ENCODE measurements at places on chromosomes 13 and 19.
A peak's percentile ranks its signal among the peaks of the same experiment; 100 is the strongest.

- no peak for DNase-seq
These were observed 4.7 kb downstream of the SLC1A5 start for GRCh38 chr19:46783670-46784069.

GRCh38 chr13:45340422-45341033 is 455 bp downstream of the TPT1 start:
- DNase-seq: peak; percentile 93

DNA sequence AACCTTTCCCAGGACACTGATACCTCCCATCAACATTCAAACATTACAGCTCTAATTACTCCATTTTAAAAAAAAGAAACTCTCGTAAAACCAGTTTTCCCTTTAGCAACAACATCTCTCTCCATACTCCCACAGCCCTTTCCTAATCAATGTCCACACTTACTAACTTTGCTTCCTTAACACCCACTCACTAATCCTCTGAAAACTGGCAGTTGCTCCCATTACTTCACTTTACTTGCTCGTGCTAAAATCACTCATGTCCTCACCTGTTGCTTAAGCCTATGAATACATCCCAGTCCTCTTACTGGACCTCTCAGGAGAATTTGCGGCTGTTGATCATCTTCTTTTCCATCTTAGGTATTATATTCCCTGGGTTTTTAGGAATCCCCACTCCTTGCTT is 44.8 kb downstream of the RBM26 start:
- no peak for DNase-seq

DNA sequence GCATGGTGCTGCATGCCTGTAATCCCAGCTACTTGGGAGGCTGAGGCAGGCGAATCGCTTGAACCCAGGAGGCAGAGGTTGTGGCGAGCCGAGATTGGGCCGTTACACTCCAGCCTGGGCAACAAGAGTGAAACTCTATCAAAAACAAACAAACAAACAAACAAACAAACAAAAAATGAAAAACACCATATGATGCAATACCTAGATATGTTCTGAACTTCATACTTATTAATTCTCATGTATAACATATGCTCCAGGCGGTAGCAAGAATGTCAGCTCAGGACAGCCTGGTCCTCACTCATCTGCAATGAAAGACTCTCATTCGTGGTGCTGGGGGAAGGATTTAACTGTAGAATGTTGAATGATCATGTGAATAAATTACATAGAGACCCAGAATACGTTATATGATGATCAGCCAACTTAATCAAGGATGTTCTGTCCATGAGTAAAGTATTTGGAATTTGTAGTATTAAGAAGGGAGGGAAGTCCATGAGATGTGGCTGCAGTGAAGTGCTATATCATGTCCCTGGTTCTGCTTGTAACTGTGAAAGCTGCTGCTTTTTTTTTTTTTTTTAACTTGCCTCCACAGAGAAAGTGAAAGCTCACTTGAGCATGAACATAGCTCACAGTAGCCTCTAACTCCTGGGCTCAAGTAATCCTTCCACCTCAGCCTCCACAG is 206.8 kb downstream of the UQCRFS1 start:
- peak; percentile 83 for DNase-seq

GRCh38 chr13:79307866-79308298 is 98.2 kb downstream of the RBM26 start:
- DNase-seq: peak; percentile 7

GRCh38 chr13:48500652-48501197 is 32.2 kb downstream of the RCBTB2 start:
- peak; percentile 86 for DNase-seq

DNA sequence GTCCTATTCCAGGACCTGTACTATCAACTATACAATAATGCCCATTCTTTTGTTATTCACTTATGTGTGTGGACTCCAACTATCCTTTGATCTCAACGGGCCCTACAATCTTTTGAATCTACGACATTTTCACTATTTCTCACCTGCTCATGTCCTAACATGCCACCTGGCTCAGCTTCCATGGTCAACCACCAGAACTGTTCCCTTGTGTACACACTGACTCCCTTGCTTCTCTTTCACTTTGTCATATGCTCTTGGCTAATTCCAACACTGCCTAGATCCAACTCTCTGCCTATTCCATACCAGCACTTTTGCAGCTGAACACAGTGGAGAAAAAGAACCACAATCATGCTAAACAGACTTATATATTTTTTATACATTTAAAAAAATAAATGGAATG is 53.1 kb downstream of the MICU2 start:
- no peak for DNase-seq

DNA sequence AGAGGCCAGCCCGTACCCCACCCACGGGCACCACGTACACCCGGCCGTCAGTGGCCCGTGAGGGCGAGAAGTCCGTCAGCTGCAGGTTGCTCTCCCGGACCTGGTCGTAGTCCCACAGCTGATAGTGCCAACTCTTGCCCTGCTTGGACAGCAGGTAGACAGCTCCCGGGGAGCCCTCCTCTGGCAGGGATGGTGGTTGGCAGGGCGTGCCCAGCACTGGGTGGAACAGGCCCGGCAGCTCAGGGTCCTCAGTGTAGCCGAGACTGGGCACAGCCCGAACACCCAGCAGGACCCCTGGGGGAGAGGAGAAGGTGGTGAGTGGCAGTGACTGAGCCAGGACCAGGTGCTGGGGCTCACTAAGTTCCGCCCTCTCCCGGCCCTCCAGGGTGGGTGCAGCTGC is 7.8 kb downstream of the ACTMAP start:
- no peak for DNase-seq

- no peak for DNase-seq
These were observed 4.9 kb downstream of the ATP8B3 start for GRCh38 chr19:1807030-1807694.

DNA sequence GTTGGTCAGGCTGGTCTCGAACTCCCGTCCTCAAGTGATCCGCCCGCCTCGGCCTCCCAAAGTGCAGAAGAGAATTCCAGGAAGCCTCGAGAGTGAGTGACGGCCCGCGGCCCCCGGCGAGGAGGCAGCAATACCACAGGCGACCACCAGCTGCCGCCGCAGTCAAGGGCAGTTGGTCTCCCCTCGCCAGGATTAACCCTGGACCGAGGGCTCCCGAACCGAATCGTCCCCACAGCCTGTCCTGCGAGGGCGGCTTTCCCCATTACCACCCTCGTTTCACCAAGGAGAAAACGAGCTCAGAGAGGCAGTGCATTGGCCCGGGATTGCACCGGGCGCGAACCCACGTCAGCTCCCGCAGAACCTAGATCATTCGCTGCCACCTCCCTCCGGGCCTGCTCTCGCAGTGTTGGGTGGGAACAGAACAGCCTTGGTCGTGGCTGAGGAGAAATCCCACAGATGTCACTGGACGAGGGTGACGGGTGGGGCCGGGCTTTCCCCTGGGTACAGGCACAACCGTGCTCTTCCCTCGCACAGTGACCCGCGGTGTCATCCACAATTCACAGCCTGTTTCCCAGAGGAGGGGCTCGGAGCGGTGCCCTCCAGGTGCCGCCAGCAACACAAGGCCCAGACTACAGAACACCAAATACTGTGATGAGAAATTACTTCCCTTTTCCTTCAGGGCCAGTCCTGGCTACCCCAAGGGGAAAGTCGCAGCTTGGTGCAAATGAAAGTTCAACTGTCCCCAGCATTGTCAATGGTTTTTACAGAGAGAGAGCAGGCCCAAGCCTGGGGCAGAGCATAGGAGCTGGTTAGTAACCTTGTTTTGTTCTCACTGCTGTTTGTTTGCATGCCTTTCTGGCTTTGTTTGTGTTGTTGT is 24.8 kb downstream of the C2CD4C start:
- DNase-seq: no peak

DNA sequence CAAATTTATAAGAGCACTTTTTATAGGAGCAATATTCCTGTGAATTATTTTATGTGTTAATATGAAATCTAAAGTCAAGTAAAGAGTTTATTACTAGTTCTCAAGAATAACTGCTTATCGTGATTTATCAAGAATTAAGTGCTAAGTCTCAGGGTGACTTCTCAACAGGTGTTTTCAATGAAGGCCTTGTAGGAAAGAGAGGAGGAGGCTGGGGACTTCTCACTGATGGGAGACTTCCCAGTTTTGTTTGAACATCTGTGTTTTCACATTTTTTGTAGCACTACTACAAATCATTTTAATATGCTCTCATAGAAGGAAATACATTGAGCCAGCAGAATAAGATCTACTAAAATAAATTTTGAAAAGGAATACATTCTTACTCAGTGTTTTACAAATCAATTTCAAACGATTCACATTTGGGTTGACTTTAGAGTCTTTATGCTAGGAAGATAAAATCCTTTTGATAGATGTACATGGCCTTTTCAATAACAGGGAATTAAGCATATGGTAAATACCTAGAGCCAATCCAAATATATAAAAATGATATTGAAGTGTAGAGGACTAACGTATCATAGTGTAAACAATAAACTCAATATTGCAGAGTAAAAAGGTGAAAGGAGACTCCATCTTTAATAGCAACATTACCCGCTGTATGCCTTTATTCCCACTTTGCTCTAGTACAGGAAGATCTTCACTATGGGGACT is 6.8 kb downstream of the PCDH17 start:
- no peak for DNase-seq

GRCh38 chr19:18989316-18989715 is 44.0 kb downstream of the SUGP2 start:
- no peak for DNase-seq

- no peak for DNase-seq
These were observed 367.0 kb downstream of the NALCN start for GRCh38 chr13:101049166-101049850.

GRCh38 chr19:17778968-17779929 is 15.7 kb upstream of the B3GNT3 start:
- peak; percentile 27 for DNase-seq

GRCh38 chr19:31072451-31072850 is 276.8 kb downstream of the TSHZ3 start:
- DNase-seq: peak; percentile 42

DNA sequence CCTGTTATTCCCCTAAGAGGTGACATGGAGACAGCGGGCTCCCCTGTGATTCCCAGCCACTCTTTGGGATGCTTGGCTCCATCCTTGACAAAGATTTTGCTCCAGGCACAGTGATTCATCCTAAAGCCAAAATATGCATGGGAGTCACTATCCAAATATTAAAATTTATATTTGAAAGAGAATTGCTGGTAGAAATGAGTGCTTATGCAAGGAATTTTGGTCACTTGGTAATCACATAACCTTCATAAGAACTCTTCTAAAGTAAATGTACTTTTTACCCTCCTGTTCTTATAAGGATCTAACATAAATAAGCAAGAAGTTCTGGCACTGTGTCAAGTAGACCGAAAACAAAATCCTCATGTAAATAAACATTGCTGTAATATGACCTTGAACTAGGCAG is 385.8 kb downstream of the ITGBL1 start:
- DNase-seq: peak; percentile 2
